ENCODE measurements at places on chromosomes 2 and 18. TPM values are rescaled to one million over a fixed set of nuclear protein-coding genes. Genes with fewer than 3 reads are reported as not detected.
A peak's percentile ranks its signal among the peaks of the same experiment; 100 is the strongest.

Gene MRO
- total RNA-seq = 2.5 TPM

DNA sequence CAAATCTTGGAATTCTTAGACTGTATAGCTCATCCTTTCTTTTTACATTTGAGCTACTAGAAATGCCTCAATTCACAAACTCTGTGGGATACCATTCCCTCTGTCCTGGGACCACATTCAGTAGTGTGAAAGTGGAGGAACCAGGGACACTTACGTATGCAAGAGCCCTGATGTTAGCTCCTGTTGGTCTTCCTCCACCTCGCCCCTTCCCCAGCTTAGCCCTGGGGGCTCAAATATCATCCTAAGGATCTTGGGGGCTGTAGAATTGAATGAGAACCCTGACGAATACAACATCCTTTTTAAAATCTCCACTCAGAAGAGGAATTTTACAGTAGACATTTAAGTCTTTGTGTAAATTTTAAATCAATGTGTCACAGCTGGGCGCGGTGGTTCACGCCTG is 65.2 kb upstream of the RAPH1 start:
- H3K36me3 ChIP-seq = no peaks in the 10 kb centered on the region
- H3K27me3 ChIP-seq = no peaks in the 10 kb centered on the region
- H3K4me3 ChIP-seq = no peak overlapping the region
- H3K27ac ChIP-seq = no peak overlapping the region
- no peak for DNase-seq
- peaks cover 4% of the 10 kb centered on the region for H3K4me1 ChIP-seq

GRCh38 chr2:225650041-225650440 is 250.5 kb downstream of the NYAP2 start:
- H3K4me3 ChIP-seq = no peak overlapping the region
- H3K27ac ChIP-seq = no peak overlapping the region
- no peaks in the 10 kb centered on the region for H3K27me3 ChIP-seq
- no peaks in the 10 kb centered on the region for H3K4me1 ChIP-seq
- no peaks in the 10 kb centered on the region for H3K36me3 ChIP-seq
- DNase-seq = no peak

DNA sequence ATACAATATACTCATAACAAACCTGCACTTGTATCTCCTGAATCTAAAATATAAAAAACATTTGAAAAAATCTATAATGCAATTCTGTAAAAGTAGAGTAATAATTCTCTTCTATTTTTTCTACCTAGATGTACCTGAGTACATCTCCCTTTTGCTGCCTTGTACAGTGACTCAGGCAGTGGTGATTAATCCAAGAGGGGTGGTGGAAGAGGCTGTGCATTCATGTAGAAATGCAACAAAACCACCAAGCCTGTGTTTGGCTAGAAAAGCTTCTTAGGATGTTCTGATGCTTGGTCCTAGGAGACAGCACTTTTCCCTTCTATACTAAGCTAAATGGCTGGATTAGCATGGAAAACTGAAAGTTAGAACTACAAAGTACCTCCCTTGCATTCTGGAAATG is 245.8 kb downstream of the DPP10 start:
- H3K27ac ChIP-seq = no peak overlapping the region
- H3K4me3 ChIP-seq = no peak overlapping the region
- no peaks in the 10 kb centered on the region for H3K36me3 ChIP-seq
- no peaks in the 10 kb centered on the region for H3K4me1 ChIP-seq

DNA sequence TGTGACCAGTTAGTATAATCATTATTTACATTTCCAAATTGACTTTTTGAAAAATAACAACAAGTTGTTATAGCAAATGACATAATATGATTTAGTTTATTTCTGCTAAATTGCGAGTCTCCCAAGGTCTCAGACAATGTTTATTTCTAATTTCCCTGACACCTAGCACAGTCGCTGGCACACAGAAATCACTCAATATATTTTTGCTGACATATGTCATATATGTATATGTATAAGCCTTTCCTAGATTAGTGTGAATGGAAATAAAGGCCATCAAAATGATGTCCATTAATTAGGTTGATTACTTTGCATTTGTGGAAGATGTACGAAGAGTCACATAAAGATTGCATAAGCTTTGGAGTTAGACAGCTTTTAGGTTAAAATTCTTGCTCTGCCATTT is 136.7 kb upstream of the CDH2 start:
- no peaks in the 10 kb centered on the region for H3K36me3 ChIP-seq
- H3K4me1 ChIP-seq = no peaks in the 10 kb centered on the region
- H3K27ac ChIP-seq = no peak overlapping the region
- no peak overlapping the region for H3K4me3 ChIP-seq
- no peaks in the 10 kb centered on the region for H3K27me3 ChIP-seq

- no peak overlapping the region for H3K27ac ChIP-seq
- no peaks in the 10 kb centered on the region for H3K4me1 ChIP-seq
- H3K27me3 ChIP-seq = no peaks in the 10 kb centered on the region
- no peaks in the 10 kb centered on the region for H3K36me3 ChIP-seq
- DNase-seq = no peak
Observed at GRCh38 chr2:6975988-6976387, 58.8 kb downstream of the RNF144A start.

GRCh38 chr2:16584084-16584483 is 81.5 kb downstream of the CYRIA start:
- peaks cover 30% of the 10 kb centered on the region for H3K36me3 ChIP-seq
- no peak overlapping the region for H3K27ac ChIP-seq
- H3K4me3 ChIP-seq = no peak overlapping the region
- DNase-seq = no peak
- H3K27me3 ChIP-seq = no peaks in the 10 kb centered on the region
- no peaks in the 10 kb centered on the region for H3K4me1 ChIP-seq

DNA sequence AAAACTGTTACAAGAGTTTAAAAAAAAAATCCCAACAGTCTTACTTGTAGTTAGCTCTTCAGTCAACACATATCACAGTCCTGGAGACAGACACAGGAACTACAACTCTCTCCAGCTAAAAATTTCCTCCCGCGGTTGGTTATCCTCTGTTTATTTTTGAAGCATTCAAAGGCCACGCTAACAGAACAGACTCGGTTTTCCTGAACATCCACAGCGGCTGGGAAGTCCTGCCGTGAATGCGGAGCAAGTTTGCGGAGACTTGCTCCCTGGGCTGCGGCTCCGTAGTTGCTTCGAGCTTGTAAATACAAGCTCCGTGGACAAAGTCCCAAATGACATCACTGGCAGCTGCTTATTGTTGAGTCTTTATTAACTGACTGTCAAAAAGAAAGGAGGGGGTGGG is at the start of gene NCKAP5:
TSS of gene NCKAP5 (minus strand) at position 292 of the 400 bp plus-strand sequence. CDS start 50,937 bp downstream, outside the sequence.
- H3K27me3 ChIP-seq = no peaks in the 10 kb centered on the region
- no peaks in the 10 kb centered on the region for H3K36me3 ChIP-seq
- no peak for DNase-seq
- no peak within 1 kb of the TSS for H3K27ac ChIP-seq
- peak within 1 kb of the TSS; percentile 14 for H3K4me3 ChIP-seq

DNA sequence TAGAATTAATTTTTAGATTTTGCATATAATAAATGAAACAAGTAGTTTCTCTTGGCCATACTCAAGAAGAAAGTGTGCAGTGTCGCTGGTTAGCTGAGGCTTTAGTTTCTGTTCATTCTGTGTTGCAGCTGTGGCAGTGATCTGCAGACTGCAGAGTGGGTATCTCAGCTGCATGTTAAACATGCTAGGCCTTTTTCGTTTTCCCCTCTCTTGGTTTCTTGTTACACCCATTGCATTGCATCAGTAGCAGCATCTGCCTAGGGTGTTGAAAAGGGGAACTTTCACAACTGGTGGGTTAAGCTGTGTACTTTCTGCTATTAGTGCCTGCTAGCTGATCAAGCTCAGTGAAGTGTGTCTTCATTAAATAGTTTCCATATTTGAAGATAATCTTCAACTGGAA is 51.3 kb downstream of the ACSL3 start:
- H3K4me3 ChIP-seq = no peak overlapping the region
- peaks cover 57% of the 10 kb centered on the region for H3K4me1 ChIP-seq
- DNase-seq = no peak

- no peaks in the 10 kb centered on the region for H3K4me1 ChIP-seq
- no peak overlapping the region for H3K4me3 ChIP-seq
- no peaks in the 10 kb centered on the region for H3K27me3 ChIP-seq
- H3K36me3 ChIP-seq = no peaks in the 10 kb centered on the region
Observed at GRCh38 chr18:49572611-49573345, 10.9 kb downstream of the LIPG start.

DNA sequence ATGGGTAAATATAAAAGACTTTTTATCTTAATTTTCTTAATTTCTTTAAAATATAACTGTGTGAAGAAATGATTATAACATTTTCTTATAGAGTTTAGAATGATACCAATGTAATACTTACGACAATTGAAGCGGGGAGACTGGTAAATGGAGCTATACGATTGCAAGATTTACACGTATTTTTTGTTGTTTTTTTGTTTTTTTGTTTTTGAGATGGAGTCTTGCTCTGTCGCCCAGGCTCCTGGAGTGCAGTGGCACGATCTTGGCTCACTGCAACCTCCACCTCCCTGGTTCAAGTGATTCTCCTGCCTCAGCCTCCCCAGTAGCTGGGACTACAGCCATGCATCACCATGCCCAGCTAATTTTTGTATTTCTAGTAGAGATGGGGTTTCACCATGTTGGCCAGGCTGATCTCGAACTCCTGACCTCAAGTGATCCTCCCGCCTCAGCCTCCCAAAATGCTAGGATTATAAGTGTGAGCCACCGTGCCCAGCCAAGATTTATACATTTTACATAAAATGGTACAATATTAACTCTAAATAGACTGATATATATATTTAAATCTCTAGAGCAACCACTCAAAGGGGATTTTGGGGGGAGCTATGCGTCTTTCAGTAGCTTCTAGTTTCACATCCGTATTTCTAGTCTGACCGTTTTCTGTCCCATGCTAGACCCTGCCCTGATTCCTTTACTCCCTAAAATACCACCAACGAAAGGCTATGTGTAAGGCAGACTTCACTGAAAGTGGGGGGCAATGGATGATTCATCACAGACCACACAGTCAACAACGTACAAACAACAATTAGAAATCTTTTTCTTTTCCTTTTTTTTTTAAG is 28.2 kb upstream of the ATG16L1 start:
- H3K4me3 ChIP-seq = no peak overlapping the region
- no peaks in the 10 kb centered on the region for H3K36me3 ChIP-seq
- DNase-seq = no peak
- H3K27me3 ChIP-seq = no peaks in the 10 kb centered on the region
- no peak overlapping the region for H3K27ac ChIP-seq

Measured in sigmoid colon (tissue), 7 donors.